ENCODE measurements at places on chromosomes 7 and 10.
A peak's percentile ranks its signal among the peaks of the same experiment; 100 is the strongest.

- DNase-seq: no peak
Measured at GRCh38 chr7:27213433-27214238, 13.7 kb upstream of the HOXA13 start.

DNA sequence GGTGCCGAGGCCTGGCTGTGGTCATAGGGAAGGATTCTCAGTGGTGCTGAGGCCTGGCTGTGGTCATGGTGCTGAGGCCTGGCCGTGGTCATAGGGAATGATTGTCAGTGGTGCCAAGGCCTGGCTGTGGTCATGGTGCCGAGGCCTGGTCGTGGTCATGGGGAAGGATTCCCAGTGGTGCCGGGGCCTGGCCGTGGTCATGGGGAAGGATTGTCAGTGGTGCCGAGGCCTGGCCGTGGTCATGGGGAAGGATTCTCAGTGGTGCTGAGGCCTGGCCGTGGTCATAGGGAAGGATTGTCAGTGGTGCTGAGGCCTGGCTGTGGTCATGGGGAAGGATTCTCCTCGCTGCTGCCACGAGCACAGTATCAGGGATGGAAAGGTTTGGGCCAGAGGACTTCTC is 327.3 kb downstream of the ADARB2 start:
- DNase-seq: no peak

GRCh38 chr10:89702121-89702480 is 711 bp downstream of the KIF20B start:
- DNase-seq: no peak

GRCh38 chr10:100518761-100519241 is 860 bp downstream of the SEC31B start:
- peak; percentile 53 for DNase-seq

DNA sequence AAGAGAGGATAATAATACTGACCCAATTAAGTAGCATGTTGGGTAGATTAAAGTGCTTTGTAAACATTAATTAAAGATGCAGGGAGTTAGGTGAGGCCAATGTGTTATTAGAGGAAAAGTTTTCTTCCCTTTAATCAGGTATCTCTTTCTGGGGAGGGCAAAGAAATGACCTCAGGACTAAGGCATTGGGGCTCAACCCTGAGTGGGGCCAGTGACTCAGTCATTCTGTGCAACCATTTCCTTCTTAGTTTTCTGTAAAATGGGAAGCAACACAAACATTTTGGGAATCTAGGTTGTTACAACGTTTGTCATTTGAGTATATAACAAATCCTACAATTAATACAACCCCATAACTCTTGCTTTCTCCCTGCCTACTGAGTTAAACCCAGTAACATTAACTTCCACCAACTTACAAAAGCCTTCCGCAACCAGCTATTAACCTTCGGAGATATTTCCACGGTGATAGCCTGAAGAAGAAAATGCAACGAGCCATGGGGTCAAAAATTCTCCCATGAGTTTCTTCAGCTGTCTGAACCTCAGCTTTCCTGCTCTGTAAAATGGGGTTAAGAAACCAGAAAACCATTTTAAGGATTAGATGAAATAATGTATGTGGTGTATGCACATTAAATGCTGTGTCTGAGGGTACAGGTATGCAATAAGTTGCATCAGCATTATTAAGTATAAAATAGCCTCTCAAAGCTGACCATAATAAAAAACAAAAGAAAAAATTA is 965 bp upstream of the PROSER2 start:
- DNase-seq: no peak

DNA sequence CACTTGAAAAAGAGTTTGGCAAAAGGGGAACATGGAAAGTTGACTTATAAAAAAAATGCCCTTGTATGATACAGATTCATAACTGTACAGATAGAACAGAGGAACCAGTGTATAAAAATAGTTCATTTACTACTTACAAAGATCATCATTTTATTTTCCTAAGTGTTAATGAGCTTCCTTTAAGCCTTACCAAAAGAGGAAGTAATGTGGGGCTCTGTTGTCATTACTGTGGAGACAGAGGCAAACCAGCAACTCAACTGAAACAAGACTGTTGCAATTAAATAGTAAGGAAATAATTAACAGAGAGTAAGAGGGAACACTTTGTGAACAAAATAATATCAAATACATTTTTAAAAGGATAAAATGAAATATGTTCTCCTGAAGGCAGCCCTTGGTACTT is 526.2 kb upstream of the ADARB2 start:
- DNase-seq: no peak

- no peak for DNase-seq
Measured at GRCh38 chr10:102791754-102792395, 45.3 kb downstream of the CYP17A1 start.

DNA sequence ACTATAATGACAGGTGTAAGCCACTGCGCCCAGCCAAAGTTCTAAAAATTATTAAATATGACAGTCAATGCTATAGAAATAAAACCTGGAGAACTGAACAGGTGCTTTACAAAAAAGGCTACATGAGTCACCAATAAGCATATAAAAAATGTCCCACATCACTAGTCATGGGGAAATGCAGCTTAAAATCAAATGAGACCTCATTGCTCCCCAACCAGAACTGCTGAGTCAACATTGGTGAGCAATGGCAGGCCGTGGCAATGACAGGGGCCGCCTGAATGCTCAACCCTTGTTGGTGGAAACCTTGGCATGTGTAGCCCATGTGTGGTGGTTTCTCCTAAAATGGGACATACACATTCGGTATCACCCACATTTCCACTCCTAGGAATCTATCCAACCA is 352.3 kb upstream of the KLF6 start:
- DNase-seq: no peak

DNA sequence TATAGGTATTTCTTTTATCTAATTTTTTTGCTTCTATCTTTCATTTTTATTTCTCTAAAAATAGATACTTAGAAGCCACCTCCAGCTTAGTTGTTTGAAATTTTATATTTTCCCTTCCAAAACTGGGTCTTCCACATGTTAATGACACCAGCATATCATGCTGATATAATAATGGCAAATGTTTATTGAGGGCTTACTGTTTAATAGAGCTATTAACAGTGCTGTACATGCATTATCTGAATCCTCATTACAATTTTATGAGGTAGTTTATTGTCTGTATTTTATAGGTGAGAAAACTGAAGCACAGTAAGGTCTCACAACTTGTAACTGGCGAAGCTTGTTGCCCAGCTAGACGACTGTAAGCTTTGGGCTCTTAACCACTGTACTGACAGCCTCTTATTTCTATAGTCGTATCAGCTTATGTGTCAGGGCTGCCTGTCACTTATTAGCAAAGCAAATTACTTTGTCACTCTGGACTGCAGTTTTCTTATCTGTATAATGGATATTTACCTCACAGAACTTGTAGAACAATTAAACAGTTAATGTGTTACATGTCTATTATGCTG is 51.2 kb downstream of the ANKIB1 start:
- DNase-seq: no peak

DNA sequence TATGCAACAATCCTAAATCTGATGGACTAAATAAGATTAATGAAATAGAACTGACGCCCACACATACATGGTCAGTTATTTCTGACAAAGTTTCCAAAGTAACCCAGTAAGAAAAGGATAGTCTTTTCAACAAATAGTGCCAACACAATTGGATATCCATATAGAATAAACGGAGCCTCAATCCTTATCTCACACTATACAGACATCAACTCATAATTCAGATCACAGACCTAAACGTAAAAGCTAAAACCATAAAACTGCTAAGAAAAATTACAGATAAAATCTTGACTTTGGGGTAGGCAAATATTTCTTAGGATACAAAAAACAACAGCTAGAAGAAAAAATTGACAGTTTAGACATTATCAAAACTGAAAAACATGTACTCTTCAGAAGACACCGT is 8.5 kb downstream of the CACUL1 start:
- DNase-seq: no peak

- DNase-seq: no peak
Measured at GRCh38 chr7:24905996-24906770, 73.8 kb downstream of the OSBPL3 start.

DNA sequence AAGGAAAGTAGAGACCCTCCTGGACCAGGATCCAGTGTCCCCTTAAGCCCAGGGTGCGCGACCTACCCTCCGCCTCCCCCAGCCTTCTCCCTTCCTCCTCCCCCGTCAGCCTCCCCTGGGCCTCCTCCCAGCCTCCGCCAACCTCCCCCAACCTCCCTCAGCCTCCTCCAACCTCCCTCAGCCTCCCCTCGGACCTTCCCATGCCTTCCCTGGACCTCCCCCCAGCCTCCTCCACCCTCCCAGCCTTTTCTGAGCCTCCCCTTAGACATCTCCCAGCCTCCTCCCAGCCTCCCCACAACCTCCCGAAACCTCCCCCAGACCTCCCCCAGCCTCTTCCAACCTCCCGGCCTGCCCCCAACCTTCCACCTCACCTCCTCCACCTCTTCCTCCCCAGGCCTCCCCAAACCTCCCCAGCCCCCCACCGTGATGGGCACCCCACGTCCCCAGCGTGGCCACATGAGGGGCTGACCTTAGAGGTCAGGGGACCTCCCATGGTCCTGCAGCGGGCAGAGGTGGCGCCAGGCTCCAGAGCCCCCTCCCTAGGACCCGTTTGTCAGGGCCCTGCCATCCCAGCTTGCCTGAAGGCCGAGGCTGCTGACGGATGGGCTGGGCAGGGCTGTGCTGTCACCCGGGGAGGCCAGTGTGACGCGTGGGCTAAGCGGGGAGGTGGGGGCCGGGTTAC is 18.8 kb downstream of the FAM20C start:
- no peak for DNase-seq

- no peak for DNase-seq
Measured at GRCh38 chr7:158789842-158790241, 39.5 kb downstream of the ESYT2 start.

- no peak for DNase-seq
Measured at GRCh38 chr10:81873932-81874816, 820 bp upstream of the NRG3 start.

GRCh38 chr7:50327443-50327842 is 22.9 kb downstream of the IKZF1 start:
- DNase-seq: no peak

DNA sequence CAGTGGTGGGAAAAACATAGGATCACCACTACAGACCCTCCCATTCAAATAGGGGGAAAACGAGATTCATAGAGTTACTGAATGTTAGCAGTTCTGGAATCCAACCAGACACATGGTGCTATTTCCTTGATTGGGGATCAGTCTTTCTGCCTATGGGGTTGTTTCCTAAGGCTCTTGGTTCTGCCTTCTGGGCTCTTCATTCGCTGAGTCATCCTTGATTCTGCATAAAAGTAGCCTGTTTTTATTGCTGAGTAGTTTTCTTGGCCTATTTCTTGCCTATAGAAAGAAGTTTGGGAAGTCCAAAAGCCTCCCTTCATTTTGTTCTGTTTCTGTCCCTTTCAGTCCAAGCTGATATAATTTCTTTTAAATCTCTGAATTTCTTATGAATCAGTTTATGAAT is 99.3 kb upstream of the OIT3 start:
- no peak for DNase-seq

Data from activated T-cell treated with anti-CD3 and anti-CD28 coated beads for 1 hour (primary cell).